ENCODE measurements at places on chromosomes 5 and 9.

- no peak for DNase-seq
These were observed 39.3 kb downstream of the CRB2 start for GRCh38 chr9:123395276-123395688.

GRCh38 chr5:139197710-139198669 is at the start of gene SIL1:
SIL1 (minus strand) TSS chr5:139198368; CDS start chr5:139127843, 70,525 bp downstream.
- DNase-seq, result peak; percentile 93

DNA sequence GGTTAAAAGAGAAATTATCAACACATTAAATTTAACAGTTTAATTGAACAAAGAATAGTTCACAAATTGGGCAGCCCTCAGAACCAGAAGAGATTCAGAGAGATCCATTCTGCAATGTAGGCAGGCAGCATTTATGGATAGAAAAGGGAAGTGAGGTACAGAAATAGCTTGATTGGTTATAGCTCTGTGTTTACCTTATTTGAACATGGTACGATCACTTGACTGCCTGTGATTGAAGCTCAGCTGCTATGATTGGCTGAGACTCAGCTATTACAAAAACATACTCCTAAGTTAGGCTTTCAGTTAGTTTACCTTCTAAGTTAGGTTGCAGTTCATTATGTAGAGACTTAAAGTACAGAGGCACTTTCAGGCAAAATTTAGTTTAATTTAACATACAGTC is 7.3 kb downstream of the CNTRL start:
- DNase-seq, result no peak

DNA sequence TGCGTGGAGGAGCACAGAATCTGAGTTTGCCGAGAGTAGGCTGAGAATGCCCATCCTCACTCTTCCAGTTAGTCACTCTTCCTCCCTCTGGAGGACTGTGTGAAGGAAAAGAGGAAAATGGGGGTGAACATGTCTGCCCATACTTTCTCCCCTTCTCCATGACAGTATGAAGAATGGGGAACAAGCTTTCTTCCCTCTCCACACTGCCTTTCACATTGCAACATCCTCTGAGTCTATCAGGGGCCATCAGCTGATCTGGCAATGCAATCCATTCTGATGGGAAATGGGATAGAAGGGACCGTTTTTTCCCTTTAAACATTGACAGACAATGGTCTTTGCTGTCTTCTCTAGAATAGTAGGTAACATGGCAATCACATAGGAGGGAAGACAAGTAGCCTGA is 56.8 kb downstream of the UGCG start:
- no peak for DNase-seq

DNA sequence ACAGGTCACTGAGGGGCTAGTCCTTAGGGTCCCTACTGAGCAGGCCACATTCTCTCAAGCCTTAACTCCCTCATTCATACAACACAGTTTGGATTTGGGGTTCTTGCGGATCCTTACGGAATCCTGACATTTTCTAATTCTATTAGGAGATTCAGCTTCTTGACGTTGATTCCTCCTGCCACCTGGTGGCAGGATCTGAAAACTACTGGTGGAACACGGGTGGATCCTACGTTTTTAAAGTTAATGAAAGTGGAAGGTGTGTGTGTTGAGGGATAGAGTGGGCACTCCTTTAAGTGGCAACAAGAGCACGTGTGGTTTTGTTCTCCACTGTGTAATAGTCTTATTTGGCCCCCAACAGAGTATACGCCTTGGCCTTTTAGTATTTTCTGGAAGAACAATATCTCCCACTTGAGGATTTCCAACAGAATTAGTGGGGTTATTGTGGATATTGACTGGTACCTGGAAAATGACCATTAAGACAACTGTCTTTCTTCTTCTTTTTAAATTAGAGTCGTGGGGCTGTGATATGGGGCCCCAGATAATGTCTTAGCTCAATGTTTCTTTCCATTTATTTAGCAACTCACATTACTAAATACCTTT is 25.2 kb downstream of the SLC28A3 start:
- DNase-seq, result peak; percentile 3

DNA sequence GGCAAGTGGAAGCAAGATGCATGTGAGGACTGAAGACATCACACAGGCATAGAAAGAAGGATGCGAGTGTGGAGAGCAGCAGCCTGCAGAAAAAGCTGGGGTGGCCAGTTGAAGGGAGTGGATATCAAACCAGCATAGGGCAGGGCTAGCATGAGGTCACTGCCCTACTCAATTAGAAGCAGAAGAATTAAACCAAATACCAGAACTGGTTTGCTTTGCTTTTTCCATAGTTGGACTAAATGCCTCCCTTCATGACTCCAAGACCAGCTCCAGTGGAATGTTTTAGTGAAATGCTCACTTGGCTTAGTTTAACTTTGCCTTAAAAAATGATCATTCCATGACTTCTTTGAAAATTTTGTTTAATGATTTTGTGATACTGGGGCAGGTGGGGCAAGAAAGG is 45.8 kb downstream of the TMEM167A start:
- no peak for DNase-seq

DNA sequence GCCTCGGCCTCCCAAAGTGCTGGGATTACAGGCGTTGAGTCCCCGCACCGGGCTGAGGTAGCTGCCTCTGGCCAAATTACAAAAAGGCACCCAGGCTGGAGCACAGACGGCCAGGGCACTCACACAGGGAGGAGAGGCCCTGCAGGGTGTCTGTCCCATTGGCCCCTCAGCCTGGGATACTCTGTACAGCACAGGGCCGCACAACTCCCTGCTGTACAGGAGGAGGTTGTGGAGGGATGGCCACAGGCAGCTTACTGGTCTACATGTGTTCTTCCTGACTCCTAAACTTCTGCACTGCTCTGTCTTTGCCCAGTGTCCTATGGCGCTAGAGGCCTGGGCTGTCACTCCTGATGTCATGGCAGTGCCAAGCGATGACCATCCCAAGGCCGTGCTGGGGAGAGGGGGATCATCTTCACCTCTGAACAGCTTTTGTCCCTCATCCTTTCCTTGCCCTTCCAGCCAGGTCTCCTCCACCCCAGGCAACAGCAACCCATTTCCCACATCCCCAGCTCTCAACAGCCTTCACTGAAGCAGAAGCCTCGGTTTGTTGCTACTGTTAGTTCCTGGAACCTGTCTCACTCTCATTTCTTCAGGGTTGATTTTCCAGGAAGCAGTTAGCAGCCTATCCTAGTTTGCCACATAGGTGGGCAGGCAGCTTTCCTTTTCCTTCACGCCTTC is 1.8 kb upstream of the CNOT6 start:
- no peak for DNase-seq

DNA sequence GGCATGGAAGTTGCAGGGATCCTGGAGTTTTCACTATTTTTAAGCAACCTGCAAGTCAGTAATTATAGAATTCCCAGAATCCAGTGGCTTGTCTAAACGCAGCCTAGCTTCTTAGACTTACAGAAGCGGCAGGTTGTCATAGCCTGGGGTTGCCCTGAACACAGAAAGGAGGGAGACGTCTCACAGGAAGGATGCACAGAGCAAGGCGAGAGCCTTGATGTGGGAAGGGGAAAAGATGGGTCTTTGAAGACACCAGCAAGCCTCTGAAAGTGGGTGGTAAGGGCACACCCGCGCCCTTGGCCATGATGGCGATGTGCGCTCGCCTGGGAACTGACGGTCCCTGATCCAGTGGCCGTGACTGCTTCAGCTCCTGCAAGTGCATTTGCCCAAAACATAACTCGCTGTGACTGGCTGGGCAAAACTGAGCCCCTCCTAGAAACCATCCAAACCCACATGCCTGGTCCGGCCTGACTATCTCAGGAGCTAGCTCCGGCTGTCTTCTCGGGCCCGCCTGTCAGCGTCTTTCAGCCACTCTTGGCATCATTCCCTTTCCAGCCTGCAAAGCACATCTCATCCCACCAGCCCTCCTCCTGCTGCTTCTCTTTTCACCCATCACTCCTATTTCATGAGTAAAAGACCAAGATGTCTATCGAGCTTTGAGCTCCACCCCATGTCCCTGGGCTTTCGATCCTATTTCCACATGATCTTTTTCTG is 17.1 kb downstream of the FBP1 start:
- DNase-seq, result no peak

DNA sequence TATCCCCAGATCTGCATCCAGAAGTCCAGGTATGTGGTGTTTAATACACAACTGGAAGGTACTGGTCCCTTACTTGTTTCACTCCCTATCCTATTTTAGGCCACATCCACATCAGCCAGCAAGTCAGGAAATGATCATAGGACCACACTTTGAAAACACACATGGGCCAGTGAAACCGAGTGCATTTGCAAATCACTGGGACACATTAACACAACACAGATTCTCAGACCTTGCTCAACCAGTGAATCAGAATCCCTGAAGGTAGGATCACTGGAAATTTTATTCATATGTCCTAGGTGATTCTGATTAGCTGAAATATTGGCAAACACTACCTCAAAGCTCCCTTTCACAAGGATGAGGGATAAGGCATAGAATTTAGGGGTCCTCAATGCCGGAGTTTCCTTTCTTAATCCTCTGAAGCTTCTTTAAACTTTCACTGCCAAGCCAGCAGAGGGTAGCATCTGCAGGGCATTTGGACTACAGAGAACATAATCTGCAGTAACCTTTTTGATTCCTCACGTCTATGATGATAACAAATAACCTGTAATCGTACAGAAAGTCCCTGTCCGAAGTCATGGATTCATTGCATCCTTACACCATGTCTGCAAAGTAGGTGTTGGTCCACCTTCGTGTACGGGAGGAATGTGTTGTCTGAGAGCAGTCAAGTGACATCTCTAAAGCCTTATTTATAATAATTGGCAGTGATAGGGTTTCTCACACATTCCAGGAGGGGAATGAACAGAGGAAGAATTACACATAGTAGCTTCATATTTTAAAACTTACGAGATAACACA is 11.0 kb upstream of the ABLIM3 start:
- DNase-seq, result no peak

- DNase-seq, result no peak
These were observed 242.8 kb downstream of the RASEF start for GRCh38 chr9:82820186-82820585.

DNA sequence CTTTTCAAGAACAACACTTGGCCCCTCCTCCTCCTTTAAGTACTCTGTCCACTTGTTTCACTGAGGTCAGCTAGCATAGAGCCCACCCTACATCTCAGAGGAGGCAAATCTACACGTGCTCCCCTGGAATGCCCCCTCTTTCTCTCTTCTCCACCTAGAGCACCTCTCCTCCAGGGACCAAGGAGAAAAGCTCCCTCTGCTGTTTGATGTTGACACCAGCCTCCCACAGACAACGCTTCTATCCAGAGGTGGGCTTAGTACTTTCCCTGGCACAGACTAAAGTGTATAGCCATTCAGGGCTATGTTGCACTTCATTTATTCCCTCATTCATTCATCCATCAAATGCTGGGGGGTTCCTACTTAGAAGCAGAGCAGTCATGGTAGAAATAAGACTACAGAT is 68.2 kb upstream of the TAF1L start:
- DNase-seq, result no peak

DNA sequence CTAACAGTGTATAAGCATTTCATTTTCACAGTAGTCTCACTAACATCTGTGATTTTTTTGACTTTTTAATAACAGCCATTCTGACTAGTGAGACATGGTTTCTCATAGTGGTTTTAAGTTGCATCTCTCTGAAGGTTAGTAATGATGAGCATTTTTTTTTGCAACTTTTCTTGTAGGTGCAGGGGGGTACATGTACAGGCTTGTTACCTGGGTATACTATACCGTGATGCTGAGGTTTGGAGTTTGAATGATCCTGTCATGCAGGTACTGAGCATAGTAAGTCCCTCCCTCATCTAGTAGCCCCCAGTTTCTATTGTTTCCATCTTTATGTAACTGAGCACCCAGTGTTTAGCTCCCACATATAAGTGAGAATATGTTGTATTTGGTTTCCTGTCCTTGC is 444.6 kb upstream of the DAB2 start:
- DNase-seq, result no peak

- DNase-seq, result no peak
These were observed 36.0 kb downstream of the DOCK8 start for GRCh38 chr9:250625-251024.

GRCh38 chr9:129570450-129571297 is 50.2 kb downstream of the C9orf50 start:
- DNase-seq, result no peak

- no peak for DNase-seq
These were observed 5.6 kb downstream of the C5orf24 start for GRCh38 chr5:134851307-134851923.

- DNase-seq, result no peak
These were observed 281.7 kb downstream of the CCDC171 start for GRCh38 chr9:15834541-15834940.

- DNase-seq, result no peak
These were observed at the start of gene PCDHA11 for GRCh38 chr5:140868721-140869554. PCDHA11 (plus strand) TSS chr5:140868957; CDS start chr5:140869104, 147 bp downstream.
